ENCODE measurements at places on chromosomes 7 and 10. TPM values are rescaled to one million over a fixed set of nuclear protein-coding genes. Genes with fewer than 3 reads are reported as not detected.

Gene MALRD1
- 1.1 TPM for total RNA-seq

Gene NRCAM
- 1.9 TPM for total RNA-seq

Gene VGF
- 0.60 TPM for total RNA-seq

Gene RSPH10B2
- not detected for total RNA-seq

DNA sequence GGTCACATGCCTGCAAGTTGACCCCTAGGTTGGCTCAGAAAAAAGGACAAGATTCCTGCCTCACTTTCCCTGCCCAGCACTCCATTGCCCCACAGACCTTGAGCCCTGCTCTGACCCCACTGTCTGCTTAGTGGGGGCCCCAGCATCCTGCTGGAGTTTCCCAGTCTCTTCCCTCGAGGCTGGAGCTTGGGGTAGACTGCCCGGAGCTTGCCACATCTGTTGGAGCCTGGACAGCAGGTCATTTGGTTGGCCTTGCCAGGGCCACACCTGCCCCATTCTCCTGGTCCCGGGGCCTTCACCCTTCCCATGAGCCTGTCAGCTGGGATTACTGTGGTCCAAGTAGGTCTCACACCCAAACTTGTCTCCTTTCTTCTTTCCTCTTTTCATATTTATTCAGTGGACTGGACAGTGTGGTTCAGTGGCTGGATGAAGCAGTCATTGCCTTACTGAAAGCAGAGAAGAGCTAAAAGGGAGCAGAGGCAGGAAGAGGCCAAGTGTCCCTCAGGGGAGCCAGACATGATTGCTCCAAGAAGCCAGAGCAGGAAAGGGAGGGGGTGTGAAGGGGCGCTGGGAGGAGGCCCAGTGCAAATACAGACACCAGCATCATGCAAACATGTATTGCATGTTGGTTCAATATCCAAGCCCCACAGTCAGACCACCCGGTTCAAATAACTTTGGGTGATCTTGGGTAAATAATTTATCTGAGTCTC is 56.2 kb upstream of the CACUL1 start:
- DNase-seq = no peak

DNA sequence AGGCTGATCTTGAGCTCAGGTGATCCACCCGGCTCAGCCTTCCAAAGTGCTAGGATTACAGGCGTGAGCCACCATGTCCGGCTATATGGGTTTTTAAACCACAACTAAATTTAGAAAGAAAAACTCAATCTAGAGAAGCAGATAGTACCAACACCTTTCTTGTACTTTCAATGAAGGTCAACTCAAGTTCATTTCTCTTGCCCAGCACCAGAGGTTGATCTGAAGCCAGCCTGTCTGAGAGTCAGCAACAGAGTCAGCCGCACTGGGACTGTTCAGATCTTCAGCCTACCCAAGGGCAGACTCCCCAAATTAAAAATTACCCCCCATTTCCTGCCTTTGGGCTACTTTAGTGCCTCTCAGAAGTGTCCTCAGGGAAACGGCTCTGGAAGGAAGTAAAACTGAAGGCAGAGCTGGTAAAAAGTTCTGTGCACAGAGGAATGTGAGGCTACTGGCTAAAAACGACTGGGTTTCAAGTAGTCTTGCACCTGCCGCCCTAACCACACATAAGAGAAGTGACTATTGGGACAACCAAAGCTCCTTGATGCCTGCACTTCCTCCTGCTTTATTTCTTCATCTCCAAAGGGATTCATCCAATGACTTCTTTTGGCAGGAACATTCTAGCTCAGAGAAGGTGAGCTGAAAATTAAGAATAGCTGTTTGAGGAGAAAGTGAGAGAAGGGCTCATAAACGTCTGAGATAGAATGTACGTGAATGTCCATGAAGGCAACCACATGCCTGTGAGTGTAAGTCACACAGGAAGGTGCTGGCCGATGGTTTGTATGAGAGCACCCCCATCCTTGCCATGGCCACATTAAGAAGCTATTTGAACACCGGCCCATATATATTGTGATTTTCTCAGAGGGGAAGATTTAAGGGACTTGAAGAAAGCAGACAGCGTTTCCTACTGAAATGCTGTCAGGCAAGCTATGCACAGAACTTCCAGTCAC is 142.4 kb upstream of the PRR15 start:
- no peak for DNase-seq

DNA sequence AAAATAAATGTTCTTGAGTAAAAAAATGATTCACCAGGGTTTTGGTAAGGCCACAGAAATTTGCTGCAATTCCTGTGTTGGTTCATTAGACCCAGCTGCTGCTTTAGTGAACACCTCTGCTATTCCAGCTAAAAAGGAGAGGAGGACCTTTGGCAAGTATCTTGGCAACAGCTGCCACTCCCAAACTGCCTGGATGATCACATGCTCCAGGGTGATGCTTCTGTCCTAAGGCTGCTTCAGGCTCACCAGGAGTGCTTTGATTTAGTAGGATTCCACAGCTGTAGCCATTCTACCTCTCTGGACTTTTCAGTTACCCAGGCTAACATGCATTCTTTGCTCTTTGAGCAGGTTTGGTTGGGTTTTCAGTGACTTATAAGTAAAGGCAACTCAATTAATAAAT is 82.6 kb upstream of the NPVF start:
- no peak for DNase-seq

- DNase-seq = no peak
Observed at GRCh38 chr7:44920119-44920518, 34.8 kb upstream of the PURB start.

DNA sequence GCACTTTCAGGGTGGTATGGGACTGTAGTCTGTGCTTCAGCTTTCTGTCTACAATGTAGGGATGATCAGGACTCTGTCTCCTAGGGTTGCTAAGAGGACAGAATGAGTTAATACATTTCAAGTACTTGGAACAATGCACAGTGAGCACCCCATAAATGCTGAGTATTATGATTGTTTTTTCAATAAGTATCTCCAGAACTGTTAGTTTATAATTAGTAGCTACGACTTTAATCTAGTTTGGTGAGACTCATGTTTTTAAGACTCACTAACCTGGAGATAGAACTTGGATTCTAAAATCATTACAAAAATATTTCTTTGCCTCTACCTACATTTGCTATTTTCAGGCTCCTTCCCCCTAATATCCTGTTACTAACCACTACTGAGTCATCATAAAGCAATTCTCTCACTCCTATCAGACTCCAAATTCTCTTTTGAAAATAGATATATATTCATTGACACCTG is 95.3 kb downstream of the CPED1 start:
- DNase-seq = no peak

DNA sequence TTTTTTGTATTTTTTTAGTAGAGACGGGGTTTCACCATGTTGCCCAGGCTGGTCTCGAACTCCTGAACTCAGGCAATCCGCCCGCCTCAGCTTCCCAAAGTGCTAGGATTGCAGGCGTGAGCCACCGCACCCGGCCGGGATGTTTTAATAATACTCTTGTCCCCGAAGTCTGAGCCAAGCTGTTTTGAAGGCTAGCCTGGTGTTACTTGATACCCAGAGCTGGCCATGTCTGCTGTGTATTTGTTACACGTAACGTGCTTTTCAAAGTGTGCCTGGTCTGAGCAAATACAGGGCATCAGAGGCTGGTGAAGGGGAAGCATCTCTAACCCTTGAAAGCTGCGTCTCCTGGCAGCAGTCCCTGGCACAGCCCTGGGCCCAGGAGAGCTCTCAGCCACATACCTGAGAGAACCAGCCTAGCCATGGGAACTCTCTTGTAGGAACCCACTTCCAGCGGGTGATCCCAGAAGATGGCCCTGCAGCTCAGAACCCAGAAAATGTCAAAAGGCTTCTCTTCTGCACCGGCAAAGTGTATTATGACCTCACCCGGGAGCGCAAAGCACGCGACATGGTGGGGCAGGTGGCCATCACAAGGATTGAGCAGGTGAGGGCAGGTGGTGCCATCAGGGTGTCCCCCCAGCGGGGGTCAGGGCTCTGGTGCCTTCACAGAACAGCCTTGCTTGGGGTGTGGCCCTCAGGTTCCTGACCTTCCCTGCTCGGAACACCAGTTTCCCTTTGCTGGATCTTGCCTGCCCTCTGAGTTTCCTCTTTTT is 41.7 kb upstream of the ZMIZ2 start:
- DNase-seq = no peak

- DNase-seq = no peak
Observed at GRCh38 chr10:71211053-71211452, 1.3 kb upstream of the UNC5B start.

- DNase-seq = no peak
Observed at GRCh38 chr7:88204525-88205110, 15.2 kb downstream of the SRI start.

Measured in omental fat pad (tissue), 4 donors.